IMR-90 (cell line): ENCODE measurements at places on chromosomes 5 and 9. TPM values are rescaled to one million over a fixed set of nuclear protein-coding genes. Genes with fewer than 3 reads are reported as not detected.

DNA sequence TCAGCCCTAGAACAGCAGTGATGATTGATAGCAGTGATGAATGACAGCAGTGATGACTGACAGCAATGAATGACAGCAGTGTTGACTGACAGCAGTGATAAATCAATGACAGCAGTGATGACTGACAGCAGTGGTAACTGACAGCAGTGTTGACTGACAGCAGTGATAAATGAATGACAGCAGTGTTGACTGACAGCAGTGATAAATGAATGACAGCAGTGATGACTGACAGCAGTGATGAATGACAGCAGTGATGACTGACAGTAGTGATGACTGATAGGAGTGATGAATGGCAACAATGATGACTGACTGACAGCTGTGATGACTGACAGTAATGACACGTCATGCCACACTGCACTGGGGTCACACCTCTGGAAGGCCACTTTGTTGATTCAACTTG lies 106.8 kb downstream of the ENTREP1 start:
- no peak for DNase-seq

GRCh38 chr5:5335700-5336264 lies 86.7 kb upstream of the ICE1 start:
- peak; percentile 29 for DNase-seq

- DNase-seq = no peak
Observed at GRCh38 chr5:103690676-103691075, 128.1 kb upstream of the NUDT12 start.

GRCh38 chr5:173755319-173755718 lies 132.8 kb upstream of the CPEB4 start:
- DNase-seq = no peak

- DNase-seq = no peak
Observed at GRCh38 chr9:122420315-122420714, 49.5 kb downstream of the PTGS1 start.

Gene GADD45G
- total RNA-seq = not detected in 2 replicates

Gene IL7R
- total RNA-seq = 56.9 and 71.7 TPM in 2 replicates

Gene S100Z
- not detected in 2 replicates for total RNA-seq

Gene OTULIN
- 19.5 and 20.3 TPM in 2 replicates for total RNA-seq
